ENCODE measurements at places on chromosomes 7 and 10. TPM values are rescaled to one million over a fixed set of nuclear protein-coding genes. Genes with fewer than 3 reads are reported as not detected.
A peak's percentile ranks its signal among the peaks of the same experiment; 100 is the strongest.

GRCh38 chr10:35606430-35606829 is 1.3 kb downstream of the GJD4 start:
- H3K36me3 ChIP-seq: no peaks in the 10 kb centered on the region
- H3K4me3 ChIP-seq: no peak overlapping the region
- H3K4me1 ChIP-seq: peaks cover 6% of the 10 kb centered on the region
- H3K27me3 ChIP-seq: peaks cover 19% of the 10 kb centered on the region

DNA sequence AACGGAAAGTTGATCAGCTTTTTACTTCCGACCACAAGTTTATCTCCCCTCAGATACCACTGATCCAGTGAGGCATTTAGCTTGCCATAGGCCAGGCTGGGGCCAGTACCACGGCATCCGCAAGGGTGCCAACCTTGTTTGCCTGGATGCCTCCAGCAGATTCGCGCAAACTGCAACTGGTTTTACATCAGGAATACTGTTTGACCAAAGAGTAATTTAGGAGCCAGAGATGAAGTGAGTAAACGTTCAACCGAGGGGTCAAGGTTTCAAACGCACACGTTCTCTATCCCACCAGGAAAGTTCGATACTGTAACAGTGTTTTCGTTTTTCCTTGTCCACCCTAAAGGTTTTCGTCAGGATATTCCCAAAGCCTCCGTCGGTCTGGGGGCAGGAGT is 266 bp upstream of the MDFIC start:
- H3K4me3 ChIP-seq: peak overlapping the region; percentile 67
- H3K27me3 ChIP-seq: no peaks in the 10 kb centered on the region
- DNase-seq: no peak
- peaks cover 36% of the 10 kb centered on the region for H3K4me1 ChIP-seq
- peaks cover 33% of the 10 kb centered on the region for H3K36me3 ChIP-seq

- peak overlapping the region; percentile 89 for H3K4me3 ChIP-seq
- H3K27me3 ChIP-seq: peaks cover 6% of the 10 kb centered on the region
- DNase-seq: no peak
- H3K36me3 ChIP-seq: peaks cover 4% of the 10 kb centered on the region
These were observed 35.8 kb upstream of the GRID1 start for GRCh38 chr10:86402283-86402941.

- no peak overlapping the region for H3K27ac ChIP-seq
- no peak overlapping the region for H3K4me3 ChIP-seq
- peaks cover 52% of the 10 kb centered on the region for H3K36me3 ChIP-seq
- no peaks in the 10 kb centered on the region for H3K27me3 ChIP-seq
These were observed 57.5 kb downstream of the MDFIC start for GRCh38 chr7:114979388-114979787.

GRCh38 chr10:43228783-43229207 is 38.1 kb downstream of the RASGEF1A start:
- peaks cover 51% of the 10 kb centered on the region for H3K4me1 ChIP-seq
- H3K36me3 ChIP-seq: no peaks in the 10 kb centered on the region
- H3K27ac ChIP-seq: peak overlapping the region; percentile 81
- H3K27me3 ChIP-seq: peaks cover 32% of the 10 kb centered on the region
- DNase-seq: peak; percentile 52
- peak overlapping the region; percentile 75 for H3K4me3 ChIP-seq

DNA sequence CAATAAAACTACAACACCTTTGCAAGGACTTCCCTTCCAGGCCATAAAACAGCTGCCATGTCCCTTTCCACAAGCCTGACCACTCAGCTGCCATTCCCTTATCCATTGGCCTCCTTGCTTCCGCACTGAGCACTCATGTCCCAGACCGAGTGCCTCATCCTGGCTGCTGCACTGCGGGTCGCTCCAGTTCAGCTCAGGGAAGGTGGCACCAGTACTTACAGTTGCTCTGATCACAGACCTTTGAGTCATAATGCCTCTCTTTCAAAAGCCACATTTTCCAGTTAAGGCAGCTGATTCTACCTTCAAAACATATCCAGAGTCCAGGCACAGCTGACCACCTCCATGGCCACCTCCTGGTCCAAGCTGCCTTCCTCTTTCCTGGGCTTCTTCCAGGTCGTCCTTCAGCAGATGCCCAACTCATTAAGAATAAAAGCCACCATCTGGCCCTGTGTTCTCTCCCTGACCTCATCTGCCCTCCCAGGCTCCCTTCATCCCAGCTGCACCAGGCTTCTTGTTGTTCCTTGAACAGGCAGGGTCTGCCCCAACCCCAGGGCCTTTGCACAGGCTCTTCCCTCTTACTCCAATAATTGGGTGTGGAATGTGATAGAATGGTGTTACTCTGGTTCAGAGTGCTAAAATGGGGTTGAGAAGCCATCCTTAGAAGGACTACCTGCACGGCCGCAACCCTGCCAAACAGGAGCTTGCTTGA is 64.5 kb downstream of the RAMP3 start:
- H3K4me1 ChIP-seq: no peaks in the 10 kb centered on the region
- H3K4me3 ChIP-seq: no peak overlapping the region
- no peak for DNase-seq
- peaks cover 13% of the 10 kb centered on the region for H3K27me3 ChIP-seq

DNA sequence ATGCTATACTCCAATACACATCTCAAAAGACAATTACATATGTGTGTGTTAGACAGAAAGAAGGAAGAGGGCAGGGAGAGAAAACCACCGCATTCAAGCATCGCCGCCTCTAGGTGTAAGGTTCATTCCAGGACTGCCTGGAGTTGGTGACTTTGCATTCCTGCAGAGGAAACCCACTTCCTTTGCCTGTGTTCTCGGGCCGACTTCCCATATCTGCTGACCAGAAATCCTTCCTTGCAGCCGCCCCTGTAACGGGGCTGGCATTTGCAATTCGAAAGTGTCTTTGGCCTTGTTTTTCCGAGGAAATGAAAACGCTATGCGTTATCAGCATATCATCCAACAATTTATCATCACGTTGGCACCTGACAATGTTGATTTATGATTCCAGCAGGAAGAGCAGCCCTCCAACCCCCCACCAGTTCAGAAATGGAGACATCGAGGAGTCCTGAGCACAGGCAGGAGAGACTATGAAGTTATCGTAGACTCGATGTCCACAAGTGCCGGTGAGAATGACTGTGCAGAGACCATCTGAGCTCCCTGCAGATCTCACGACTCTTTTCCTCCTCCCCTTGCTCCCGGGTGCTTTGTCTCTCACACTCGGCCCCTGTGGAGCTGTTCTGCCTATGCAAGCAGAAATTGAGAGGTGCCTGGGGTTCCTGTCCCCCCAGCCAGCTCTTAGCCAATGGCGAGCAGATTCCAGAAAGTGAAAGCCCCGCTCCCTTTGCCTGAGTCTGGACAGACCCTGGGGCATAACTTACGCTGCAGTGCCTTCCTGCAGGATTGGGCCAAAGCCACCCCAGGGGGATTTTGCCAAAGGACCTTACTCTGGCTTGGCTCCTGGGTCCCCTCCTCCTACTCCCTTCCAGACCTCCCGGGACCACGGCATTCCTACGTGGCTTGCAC is 68.9 kb upstream of the FOXK1 start:
- H3K27ac ChIP-seq: no peak overlapping the region
- peak overlapping the region; percentile 39 for H3K4me3 ChIP-seq
- H3K36me3 ChIP-seq: no peaks in the 10 kb centered on the region
- H3K27me3 ChIP-seq: no peaks in the 10 kb centered on the region
- no peak for DNase-seq
- peaks cover 14% of the 10 kb centered on the region for H3K4me1 ChIP-seq

DNA sequence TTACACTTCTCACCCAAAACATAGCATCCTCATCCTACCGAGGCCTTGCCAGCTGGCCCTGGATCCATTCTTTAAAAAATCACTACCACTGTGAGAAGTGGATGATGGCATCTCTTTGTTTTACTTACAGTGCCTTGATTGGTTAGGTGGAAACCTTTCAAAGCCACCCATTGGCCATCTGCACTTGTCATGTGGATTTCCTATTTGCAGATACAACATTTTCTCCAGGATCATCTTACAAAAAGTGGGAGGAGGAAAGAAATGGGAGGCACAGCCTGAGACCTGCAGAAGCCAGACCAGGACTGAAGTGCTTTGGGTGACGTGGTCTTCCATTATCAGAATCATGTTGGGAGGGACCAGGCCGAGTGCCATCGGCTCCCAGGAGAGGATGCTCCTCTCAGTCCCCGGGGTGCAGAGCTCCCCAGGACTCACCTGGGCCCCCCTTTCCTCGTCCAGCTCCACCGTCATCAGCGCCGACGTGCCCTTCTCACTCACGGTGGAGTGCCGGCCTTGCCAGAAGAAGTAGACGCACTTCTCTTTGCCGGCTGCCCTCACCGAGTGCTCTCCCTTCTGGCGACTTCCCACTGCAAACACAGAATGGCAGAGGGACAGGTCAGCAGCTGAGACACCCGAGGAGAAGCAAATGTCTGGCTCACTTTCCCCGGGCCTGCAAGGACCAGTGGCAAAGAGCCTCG is 161.2 kb downstream of the SVIL start:
- no peak overlapping the region for H3K4me3 ChIP-seq
- peaks cover 18% of the 10 kb centered on the region for H3K4me1 ChIP-seq
- H3K27me3 ChIP-seq: no peaks in the 10 kb centered on the region
- no peaks in the 10 kb centered on the region for H3K36me3 ChIP-seq
- H3K27ac ChIP-seq: no peak overlapping the region
- DNase-seq: no peak

GRCh38 chr7:143217806-143218205 is 4.0 kb upstream of the TAS2R40 start:
- no peaks in the 10 kb centered on the region for H3K4me1 ChIP-seq
- H3K4me3 ChIP-seq: no peak overlapping the region
- no peak overlapping the region for H3K27ac ChIP-seq

DNA sequence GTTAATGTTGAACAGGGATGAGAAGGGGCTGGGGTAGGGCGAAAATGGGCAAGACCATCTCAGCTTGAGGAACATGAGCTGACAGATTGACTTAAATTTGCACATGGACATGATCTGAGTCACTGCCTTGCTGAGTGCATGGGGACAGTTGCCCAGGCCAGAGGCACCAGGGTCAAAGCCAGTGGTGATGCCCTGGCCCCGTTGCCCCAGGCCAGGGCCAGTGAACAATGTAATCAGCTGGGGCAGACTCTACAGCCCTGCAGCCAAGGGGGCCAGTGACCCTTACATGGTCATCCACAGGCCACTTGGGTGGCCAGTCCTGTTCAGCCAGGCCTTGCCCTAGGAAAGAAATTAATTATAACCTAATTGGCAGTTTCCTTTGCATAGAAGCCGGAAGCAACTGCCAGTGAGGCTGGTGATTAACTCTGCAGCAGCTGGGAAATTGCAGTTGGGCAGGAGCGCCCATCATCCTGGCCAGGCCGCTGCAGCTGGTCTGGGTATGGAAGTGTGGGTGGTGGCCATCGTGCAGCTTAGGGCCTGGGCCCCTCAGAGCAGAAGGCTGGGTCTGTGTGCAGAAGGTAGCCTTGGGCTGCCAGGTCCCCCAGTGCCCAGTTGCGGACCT is 9.6 kb downstream of the RET start:
- H3K4me1 ChIP-seq: peaks cover 6% of the 10 kb centered on the region
- no peaks in the 10 kb centered on the region for H3K36me3 ChIP-seq
- no peak overlapping the region for H3K27ac ChIP-seq
- peaks cover 12% of the 10 kb centered on the region for H3K27me3 ChIP-seq
- no peak for DNase-seq

DNA sequence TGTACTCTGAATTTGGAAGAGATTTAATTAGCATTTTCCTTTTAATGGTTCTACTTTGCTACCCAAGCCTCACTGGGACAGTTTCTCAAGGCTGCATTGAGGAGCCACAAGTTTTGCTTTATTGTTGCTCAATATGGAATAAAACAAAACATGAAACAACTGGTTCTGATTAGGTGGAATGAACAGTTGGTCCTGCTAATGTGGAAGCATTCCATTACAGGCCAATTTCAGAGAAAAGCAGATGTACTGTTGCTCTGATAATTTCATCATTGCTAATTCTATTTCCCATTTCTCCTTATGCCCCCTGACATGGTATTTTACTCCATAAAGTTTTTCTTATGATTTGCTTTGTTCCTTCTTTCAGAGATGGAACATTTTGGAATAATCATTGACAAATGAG is 66.0 kb upstream of the PAPSS2 start:
- H3K4me1 ChIP-seq: no peaks in the 10 kb centered on the region
- H3K4me3 ChIP-seq: no peak overlapping the region
- no peaks in the 10 kb centered on the region for H3K36me3 ChIP-seq
- no peak for DNase-seq
- H3K27ac ChIP-seq: no peak overlapping the region

GRCh38 chr7:151824373-151824933 is 52.5 kb downstream of the PRKAG2 start:
- H3K27me3 ChIP-seq: no peaks in the 10 kb centered on the region
- no peak overlapping the region for H3K4me3 ChIP-seq
- no peaks in the 10 kb centered on the region for H3K4me1 ChIP-seq

- H3K4me1 ChIP-seq: no peaks in the 10 kb centered on the region
- no peaks in the 10 kb centered on the region for H3K36me3 ChIP-seq
- DNase-seq: no peak
These were observed 21.6 kb upstream of the LHFPL3 start for GRCh38 chr7:104306793-104307192.

GRCh38 chr7:24419077-24419476 is 135.1 kb downstream of the NPY start:
- no peaks in the 10 kb centered on the region for H3K36me3 ChIP-seq
- no peaks in the 10 kb centered on the region for H3K4me1 ChIP-seq
- no peak overlapping the region for H3K4me3 ChIP-seq

DNA sequence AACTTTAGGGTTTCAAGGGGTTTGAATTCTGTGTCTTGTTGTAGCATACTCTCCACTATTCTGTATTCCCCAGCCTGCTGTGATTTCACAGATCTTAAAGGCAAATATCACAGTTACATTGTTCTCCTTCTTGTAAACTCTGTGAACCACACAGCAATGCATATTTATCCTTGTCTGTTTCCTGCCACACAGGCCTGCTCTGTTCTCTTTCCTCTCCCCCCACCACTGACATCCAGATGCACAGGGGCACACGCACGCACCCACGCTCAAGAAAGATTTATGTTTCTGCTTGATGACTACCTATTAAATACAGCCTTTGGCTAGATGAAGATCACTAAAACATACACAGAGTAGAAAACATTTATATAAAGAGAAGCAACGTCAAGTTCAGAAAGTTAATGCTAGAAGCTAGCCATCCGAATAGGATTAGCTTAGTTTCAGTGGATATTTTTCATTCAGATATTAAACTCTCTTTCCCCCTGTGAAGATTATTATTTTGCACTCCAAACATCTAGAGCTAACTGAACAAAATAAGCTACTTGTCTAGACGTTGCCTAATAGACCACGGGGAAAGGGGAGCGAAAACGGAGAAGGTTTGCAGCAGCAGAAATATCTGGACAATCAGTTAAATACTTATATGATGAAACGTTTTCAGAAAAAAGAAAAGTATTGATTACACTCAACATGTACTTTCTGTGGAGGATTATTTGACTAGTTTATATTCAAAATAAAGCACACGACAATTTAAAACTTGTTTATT is 193.1 kb upstream of the SEMA3C start:
- H3K36me3 ChIP-seq: no peaks in the 10 kb centered on the region
- no peak overlapping the region for H3K4me3 ChIP-seq
- H3K4me1 ChIP-seq: no peaks in the 10 kb centered on the region
- no peak for DNase-seq

Gene GSDME
- 3.0 TPM for total RNA-seq

Gene PHTF2
- 39.1 TPM for total RNA-seq

Gene FFAR4
- total RNA-seq: not detected

Gene TACR2
- not detected for total RNA-seq

Gene GJC3
- total RNA-seq: 0.21 TPM
